Stimulated activated naive CD8-positive, alpha-beta T cell treated with anti-CD3 and anti-CD28 coated beads, Interleukin-15, Interleukin-2, amounts not matched to agents 100 U/mL and 50 U/mL, for 24 hours (primary cell): ENCODE measurements at places on chromosomes 7 and 10.

- no peak for DNase-seq
These were observed 63.4 kb downstream of the AGMO start for GRCh38 chr7:15498465-15498864.

GRCh38 chr7:636396-636795 lies 90.1 kb upstream of the DNAAF5 start:
- DNase-seq: peak; percentile 34

- DNase-seq: no peak
These were observed 9.8 kb downstream of the KCTD7 start for GRCh38 chr7:66638309-66639099.

GRCh38 chr7:30074422-30075030 lies 46.3 kb downstream of the PLEKHA8 start:
- DNase-seq: no peak

DNA sequence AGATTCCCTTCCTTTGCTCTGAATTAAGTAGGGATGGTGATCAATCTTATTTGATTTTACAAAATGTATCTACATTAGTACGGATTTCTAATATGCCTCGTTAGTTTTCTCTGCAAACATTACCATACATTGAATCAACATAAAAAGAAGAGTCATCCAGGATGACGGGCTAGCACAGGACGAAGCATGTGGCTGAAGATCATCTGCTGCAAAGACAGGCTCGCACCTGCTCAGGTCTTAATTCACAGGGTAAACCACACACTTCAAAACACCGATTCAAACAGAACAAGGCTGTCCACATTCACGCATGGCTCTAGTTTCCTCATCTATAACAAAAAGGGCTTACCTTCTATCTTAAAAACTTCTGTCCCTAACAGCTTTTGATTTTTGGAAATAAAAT lies 323.0 kb downstream of the PARD3 start:
- DNase-seq: no peak

GRCh38 chr7:70698219-70698832 lies 433.6 kb upstream of the GALNT17 start:
- no peak for DNase-seq

DNA sequence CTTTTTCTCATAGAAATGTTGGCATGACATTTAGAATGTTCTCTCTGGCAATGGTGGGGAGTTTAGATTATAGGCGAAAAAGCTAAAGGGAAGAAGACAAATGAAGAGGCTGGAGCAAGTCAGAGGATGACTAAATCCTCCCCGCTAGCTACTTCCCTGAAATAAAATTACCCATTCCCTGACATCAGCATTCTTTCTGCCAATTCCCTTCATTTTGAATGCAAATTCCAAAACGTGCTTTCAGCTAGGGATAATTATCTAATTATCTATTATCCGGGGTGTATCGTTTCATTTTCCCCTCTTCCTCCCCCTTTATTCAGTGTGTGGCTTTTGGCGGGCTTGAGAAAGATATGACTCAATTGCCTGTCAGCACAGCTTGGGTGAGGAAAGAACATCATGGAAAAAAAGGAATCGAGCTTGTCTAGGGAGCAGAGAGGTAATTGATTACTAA lies 672.3 kb downstream of the TNS3 start:
- no peak for DNase-seq
